Fibroblast of the aortic adventitia (primary cell): ENCODE measurements at places on chromosomes 1 and 21. TPM values are rescaled to one million over a fixed set of nuclear protein-coding genes. Genes with fewer than 3 reads are reported as not detected.

GRCh38 chr21:26881504-26882228 is 36.5 kb upstream of the ADAMTS1 start:
- peak; percentile 65 for DNase-seq

- no peak for DNase-seq
These were observed 116.8 kb downstream of the ATP6V1G3 start for GRCh38 chr1:198423673-198424072.

DNA sequence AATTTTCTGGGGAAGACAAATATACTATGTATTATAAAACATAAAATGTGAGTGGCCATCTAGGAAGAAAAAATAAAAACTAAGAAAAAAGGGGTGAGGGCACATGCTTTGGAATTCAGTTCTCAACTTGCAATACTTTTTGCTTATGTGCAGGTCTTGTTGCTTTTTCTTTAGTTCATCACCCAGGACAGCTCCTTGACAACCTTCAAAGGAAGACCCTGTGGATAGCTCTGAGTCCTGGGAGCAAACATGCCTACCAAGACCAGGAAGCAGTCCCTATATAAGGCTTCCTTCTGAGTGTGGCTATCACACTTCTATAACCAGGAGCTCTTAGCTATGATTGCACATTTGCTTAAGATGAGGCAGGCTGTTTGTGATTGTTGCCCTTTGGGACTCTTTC is 78.0 kb downstream of the WDR64 start:
- DNase-seq: no peak

GRCh38 chr1:113981962-113982931 is 3.0 kb downstream of the OLFML3 start:
- peak; percentile 90 for DNase-seq

DNA sequence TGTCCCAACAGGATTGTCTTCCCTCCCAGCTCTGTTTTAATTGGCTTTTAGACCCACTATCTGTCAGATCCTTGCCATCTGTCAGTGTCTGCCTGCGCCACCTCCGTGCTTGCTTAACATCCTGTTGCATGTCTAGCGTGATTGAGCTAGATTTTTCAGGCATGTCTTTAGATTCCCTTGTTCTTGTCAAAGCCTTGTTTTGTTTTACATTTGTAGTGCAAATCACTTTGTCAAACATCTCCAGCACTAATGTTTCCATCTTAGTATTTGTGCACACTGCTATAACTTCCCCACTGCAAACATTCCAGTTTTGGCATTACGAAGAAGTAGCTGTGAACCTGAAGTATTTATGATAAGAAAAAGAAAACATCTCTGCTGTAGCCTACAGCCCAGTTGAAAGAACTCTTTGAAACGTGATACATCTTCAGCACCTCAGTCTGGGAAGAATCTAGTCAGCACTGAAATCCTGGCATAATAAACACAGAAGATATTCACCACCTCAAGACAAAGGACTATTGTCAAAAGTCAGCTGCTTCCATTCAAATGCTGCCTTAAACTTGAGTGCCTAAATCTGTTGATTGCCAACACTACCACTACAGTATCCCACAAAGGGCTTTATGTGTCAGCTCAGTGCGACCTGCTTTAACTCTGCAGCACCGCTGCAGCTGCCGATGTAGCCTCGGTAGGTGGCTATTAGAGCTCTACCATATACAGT is 105.0 kb downstream of the FNBP1L start:
- DNase-seq: peak; percentile 65

DNA sequence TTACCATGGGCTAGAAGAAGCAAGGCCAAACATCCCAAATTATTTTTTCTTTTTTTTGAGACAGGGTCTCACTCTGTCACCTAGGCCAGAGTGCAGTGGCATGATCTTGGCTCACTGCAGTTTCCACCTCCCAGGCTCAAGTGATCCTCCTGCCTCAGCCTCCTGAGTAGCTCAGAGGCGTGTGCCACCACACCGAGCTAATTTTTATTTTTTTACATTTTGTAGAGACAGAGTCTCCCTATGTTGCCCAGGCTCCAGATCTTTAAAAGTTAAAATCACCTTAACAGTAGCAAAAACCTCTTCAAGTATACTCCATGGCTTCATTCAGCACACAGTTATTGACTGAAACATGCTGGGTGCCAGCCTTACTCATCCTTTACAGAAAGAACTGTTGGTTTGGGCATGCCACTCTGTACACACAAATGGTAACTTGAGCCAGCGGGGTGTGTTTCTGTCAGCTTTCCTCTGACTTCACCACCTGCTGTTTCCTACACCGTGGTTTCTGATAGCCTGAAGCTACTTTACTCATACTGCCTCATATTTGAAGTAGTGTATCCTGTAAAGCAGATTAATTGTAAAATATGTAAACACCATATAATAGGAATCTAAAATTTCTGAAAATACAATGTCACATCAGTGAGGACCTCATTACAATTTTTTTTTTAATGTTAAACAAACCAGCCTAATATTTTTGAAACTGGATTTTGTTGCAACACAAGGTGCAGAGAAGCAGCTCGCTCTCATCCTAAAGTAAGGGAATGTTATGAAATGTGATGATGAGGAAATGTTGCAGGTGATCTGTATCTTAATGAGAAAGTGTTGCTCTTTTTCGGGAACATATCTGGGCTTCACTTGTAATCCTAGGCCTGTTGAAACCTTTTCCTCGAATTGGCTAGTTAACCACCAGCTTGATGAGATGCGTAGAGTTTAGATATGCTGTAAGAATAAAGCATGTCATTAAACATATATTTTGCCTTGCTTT is 113.9 kb downstream of the ATP5PO start:
- peak; percentile 26 for DNase-seq

- DNase-seq: peak; percentile 83
These were observed 45.8 kb upstream of the CRNN start for GRCh38 chr1:152459596-152460528.

- DNase-seq: no peak
These were observed 16.2 kb upstream of the MARK1 start for GRCh38 chr1:220511785-220512184.

DNA sequence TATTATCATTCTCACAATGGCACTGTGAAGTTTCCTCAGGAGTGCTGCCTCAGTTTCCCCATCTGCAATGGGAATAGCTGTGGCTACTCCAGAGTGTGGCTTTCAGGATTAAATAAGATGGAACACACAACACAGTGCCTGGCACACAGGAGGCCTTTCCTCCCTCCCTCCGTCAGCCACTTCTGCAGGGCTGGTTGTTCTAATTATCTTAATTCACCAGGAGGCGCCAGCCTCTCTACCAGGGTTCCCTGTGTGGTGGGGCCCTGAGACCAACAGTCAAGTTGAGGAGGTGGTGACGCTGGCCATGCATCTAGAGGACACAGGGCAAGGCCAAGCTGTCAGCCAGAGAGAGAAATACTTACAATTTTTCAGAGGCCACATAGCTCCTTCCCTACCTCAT is 6.3 kb upstream of the FOXO6 start:
- DNase-seq: no peak

GRCh38 chr1:48019714-48020315 is 22.6 kb upstream of the TRABD2B start:
- peak; percentile 56 for DNase-seq

GRCh38 chr1:167752219-167752985 is 30.6 kb downstream of the MPZL1 start:
- DNase-seq: peak; percentile 54

- DNase-seq: no peak
These were observed 1.5 kb upstream of the ATP1A2 start for GRCh38 chr1:160114085-160114484.

- DNase-seq: no peak
These were observed 2.6 kb downstream of the KCNA3 start for GRCh38 chr1:110672001-110672752.

DNA sequence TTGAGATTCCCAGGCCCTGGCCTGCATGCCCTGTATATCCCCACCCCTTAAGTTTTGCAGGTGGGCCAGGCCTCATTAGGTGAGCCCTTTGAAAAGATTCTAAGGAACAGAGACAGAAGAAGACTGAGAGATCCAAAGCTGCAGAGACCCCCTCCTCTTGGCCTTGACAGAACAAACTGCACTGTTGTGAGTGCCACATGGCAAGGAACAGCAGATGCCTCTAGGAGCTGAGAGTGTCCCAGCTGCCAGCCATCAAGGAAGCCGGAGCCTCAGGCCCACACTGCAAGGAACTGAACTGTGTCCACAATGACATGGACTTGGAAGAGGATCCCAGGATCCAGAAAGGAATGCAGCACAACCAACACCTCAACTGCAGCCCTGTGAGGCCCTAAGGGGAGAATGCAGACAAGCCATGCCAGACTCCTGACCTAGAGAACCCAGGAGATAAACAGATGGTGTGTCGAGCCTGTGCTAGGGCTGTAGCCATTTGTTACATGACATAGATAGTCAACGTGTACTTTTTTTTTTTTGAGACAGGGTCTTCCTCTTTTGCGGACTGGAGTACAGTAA is 182.7 kb downstream of the AJAP1 start:
- DNase-seq: no peak

GRCh38 chr21:45833414-45833813 is 148.2 kb upstream of the COL6A1 start:
- no peak for DNase-seq

- DNase-seq: peak; percentile 66
These were observed 18.4 kb upstream of the COL6A1 start for GRCh38 chr21:45963232-45963570.

GRCh38 chr21:45079351-45079750 is 5.0 kb downstream of the ADARB1 start:
- no peak for DNase-seq

DNA sequence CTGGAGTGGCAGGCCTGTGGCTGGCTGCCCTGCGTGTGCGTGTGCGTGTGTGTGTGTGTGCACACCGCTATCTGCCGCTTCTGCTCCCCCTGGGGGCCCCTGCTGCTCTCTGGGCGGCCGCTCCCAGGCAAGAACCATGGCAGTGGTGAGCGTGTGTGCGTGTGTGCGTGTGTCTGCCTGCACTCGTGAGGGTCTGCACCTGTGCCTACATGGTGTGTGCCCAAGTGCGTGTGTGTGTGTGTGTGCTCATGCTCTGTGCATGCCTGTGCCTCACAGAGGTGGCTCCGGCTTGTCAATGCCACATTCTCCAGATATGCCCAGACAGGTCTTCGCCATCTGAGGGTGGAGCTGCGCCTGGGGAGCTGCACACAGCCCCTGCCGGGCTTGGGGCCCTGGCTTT is 18.7 kb upstream of the PEX10 start:
- DNase-seq: no peak

Gene TMIGD3
- total RNA-seq: not detected in 2 replicates

Gene GPR25
- not detected in 2 replicates for total RNA-seq

Gene DYRK3
- 19.7 and 27.7 TPM in 2 replicates for total RNA-seq

Gene OR6N1
- total RNA-seq: 0.16 TPM in 1 of 2 replicates, not detected in the other

Gene HES2
- total RNA-seq: 0.09 and 0.65 TPM in 2 replicates

Gene FASLG
- total RNA-seq: not detected in 2 replicates

Gene CC2D1B
- total RNA-seq: 25.5 and 26.4 TPM in 2 replicates

Gene TNFSF4
- total RNA-seq: 0.49 and 2.0 TPM in 2 replicates

Gene DIO1
- total RNA-seq: not detected in 2 replicates

Gene ZSWIM5
- total RNA-seq: 0.49 and 4.7 TPM in 2 replicates

Gene PSMA5
- 40.0 and 56.1 TPM in 2 replicates for total RNA-seq

Gene UTS2
- not detected in 2 replicates for total RNA-seq

Gene FCRL6
- total RNA-seq: not detected in 2 replicates

Gene GJA9
- 0.09 TPM in 1 of 2 replicates, not detected in the other for total RNA-seq
